ENCODE measurements at places on chromosomes 5 and 9. TPM values are rescaled to one million over a fixed set of nuclear protein-coding genes. Genes with fewer than 3 reads are reported as not detected.

The SNCB gene
- 0.43 TPM for polyA plus RNA-seq

DNA sequence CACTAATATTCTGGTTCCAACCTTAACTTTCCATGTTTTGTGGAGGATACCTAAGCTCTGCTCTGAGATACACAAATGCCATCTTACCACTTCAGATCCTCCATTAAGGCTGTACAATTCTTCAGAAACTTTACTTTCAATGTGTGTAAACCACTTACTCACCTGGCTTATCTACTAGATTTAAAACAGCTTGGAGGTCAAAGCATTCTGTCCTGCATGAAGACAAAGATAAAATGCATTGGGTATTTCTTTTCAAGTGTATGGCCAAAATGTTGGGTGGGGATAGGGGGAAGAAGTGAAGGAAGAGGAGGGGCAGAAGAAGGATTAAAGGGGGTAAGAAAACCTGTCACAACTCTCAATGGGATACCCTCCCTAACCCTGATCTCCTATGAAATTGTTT, 939 bp downstream of the GOLGA1 start:
- DNase-seq, result no peak

- DNase-seq, result peak; percentile 31
Observed at GRCh38 chr5:134177369-134178095, 782 bp upstream of the SKP1 start.

GRCh38 chr9:75582870-75583269, 307.6 kb upstream of the PCSK5 start:
- DNase-seq, result no peak

- no peak for DNase-seq
Observed at GRCh38 chr5:139385061-139386049, 2.3 kb upstream of the SLC23A1 start.

The CNTRL gene
- 29.2 TPM for polyA plus RNA-seq

The GLRA1 gene
- 0.06 TPM for polyA plus RNA-seq

Data from renal pelvis (tissue), 12 donors.